ENCODE measurements at places on chromosomes 13 and 19.

DNA sequence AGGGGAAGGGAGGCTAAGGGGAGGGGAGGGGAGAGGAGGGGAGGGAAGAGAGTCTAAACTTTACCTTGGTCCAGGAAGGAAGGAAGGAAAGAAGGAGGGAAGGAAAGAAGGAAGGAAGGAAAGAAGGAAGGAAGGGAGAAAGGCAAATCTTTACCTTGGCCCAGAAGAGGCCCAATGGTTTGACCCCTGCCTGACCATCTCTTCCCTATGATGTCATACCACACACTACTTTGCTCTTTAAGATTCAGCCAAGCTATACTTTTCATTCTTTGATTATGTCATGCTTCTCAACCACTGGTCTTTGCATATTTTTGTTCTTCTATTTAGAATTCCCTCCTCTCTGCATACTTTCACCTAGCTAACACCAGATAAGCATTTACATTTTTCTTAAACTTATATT lies 1077.5 kb downstream of the PCDH9 start:
- DNase-seq = no peak

DNA sequence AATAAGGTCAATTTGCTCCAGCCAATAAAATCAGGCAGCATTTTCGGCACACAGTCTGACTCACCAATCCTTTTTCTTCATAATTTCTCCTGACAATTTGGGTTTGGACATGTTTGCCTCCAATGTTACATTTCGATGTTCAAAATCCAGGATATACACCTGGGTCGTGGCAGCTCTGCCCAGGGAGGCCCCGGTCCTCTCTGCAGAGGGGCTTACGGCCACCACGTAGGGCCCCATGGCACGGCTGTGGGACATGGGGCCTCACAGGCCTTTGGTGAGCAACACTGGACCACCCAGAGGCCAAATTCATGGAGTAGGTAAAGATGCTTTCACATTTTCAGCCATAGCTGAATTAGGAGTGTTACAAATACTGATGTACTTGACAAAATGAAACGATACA lies 25.4 kb downstream of the IRS2 start:
- DNase-seq = no peak

- DNase-seq = no peak
Observed at GRCh38 chr13:66933994-66934393, 296.1 kb downstream of the PCDH9 start.

DNA sequence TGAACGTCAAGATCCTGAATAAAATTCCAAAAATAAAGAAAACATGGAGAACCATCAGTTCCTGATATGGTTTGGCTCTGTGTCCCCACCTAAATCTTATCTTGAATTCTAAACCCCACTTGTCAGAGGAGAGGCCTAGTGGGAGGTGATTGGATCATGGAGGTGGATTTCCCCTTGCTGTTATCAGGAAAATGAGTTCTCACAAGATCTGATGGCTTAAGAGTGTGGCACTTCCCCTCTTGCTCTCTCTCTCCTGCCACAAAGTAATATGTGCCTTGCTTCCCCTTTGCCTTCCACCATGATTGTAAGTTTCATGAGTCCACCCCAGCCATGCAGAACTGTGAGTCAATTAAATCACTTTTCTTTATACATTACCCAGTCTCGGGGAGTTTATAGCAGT lies 827.4 kb downstream of the GPC5 start:
- DNase-seq = no peak

DNA sequence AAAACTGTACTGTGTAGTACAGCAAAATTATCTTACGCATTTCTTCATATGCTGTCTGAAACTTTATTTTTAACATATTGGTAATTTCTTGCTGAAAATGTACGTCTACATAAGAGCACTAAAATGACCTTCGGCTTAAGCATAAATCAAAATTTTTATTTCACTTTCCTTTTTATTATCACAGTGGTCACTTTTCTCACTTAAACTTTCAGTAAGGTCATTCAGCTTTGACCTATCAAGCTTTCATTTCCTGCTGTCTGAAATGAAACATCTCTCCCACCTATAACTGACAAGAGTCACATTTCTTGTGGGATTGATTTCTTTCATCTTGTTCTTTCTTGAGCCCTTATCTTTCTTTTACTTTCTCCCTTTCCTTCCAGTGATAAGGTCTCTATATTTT lies 2212.7 kb upstream of the PCDH20 start:
- no peak for DNase-seq

DNA sequence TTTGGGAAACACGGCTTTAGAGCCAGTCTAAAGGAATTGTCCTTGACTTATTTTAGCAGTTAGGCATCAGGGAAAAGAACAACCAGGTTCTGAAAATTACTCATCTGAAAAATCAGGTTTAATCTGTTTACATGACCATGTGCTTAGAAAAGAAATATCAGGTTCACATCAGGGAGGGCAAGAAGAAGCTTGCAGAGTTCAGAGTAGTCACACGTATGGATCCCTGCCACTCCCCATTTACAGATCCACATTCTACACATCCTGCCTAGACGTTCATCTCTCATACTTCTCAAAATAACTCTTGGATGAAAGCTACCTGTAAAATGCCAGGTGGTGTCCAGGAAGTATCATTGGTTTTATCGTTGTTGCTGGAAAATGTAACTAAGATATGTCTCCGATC lies 14.0 kb upstream of the PHF11 start:
- no peak for DNase-seq

DNA sequence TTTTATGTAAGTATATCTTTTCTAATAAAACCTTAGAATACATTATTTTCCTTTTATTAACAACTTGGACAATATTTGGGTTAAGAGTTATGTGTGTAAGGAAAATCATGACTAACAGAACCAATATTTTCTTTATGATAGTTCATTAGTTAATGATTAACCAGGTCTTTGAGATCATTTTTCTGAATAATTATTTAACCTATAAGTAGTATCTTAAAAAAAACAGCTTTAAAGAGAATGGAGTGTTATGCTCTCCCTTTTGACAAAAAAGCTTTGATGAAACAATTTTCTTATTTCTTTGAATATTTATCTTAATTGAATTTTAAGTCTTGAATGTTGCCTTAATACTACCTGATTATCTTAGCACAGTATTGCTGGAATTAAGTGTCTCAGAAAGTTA lies 3.8 kb downstream of the SLAIN1 start:
- DNase-seq = no peak

DNA sequence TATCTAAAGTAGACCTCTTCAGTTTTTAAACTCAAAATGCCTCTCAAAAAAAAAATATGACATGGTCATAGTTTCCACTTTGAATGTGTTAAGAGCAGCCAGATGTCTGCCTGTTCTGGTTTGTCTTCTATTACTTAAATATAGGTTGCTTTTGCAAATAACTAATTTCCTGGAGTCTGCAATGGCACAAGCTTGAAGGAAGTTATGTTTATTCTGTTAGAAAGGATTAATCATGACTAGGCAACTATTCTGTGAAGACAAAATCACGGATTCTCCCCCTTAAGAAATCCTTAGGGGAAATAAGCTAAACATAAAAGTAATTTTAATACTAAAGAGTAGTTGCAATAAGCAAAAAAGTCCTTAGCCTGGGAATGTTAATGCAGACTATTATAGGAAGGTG lies 26.3 kb downstream of the SKA3 start:
- no peak for DNase-seq

DNA sequence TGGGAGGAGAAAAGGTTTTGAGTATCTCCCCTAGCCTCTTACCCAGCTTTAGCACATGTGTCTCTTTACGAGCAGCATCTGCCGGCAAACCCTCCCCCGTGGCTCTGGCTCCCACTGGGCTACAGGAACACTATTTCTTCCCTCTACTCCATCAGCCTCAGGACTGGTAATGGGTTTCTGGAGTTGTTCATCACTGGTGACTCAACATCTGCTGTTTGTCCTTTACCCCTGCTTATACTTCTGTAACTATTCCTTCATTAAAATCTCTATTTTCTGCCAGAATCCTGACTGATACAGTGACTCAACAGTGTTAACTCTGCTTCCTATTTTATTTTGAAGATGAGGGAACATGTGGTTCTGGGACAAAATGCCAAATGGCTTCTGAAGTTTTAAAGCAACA lies 437.3 kb upstream of the HTR2A start:
- no peak for DNase-seq

- DNase-seq = no peak
Observed at GRCh38 chr13:83065108-83065507, 817.2 kb downstream of the SLITRK1 start.

GRCh38 chr13:71596116-71596515 lies 270.9 kb downstream of the DACH1 start:
- no peak for DNase-seq

DNA sequence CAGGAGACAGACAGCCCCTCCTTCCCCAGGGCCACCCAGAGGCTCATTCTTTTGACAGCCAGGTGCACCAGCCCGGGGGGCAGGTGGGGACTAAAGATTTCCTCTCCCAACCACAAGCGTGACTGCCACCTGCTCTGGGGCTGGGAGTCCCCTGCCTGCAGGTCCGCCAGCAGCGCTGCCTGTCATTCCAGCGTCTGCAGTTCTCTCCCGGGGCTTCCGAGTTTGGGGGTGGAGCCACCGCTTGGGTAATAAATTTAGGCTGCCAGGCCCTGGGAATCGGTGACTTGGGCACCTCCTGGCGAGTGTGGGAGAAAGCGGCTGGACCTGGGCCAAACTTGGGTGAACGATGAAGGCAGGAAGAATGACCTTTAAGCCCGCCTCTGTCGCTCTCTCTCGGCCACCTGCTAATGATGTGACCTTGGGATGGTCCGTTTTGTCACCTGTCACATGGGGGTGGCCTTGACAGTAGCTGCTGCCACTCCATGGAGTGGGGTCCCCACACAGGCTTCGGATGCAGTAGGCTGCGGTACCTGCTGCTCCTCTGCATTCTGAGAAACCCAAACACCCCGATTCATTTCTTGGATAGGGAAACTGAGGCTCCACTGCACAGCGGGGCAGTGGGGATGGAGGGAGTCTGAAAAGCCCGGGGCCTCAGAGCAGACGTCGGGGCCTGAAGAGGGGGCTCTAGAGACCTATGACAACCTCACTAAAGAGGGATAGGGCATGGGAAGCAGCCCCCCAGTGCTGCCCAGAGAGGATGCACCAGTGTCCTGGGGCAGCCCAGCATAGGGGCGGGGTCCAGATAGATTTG lies 12.8 kb downstream of the FUT6 start:
- peak; percentile 44 for DNase-seq

- DNase-seq = no peak
Observed at GRCh38 chr13:20828539-20829364, 55.0 kb upstream of the EEF1AKMT1 start.

DNA sequence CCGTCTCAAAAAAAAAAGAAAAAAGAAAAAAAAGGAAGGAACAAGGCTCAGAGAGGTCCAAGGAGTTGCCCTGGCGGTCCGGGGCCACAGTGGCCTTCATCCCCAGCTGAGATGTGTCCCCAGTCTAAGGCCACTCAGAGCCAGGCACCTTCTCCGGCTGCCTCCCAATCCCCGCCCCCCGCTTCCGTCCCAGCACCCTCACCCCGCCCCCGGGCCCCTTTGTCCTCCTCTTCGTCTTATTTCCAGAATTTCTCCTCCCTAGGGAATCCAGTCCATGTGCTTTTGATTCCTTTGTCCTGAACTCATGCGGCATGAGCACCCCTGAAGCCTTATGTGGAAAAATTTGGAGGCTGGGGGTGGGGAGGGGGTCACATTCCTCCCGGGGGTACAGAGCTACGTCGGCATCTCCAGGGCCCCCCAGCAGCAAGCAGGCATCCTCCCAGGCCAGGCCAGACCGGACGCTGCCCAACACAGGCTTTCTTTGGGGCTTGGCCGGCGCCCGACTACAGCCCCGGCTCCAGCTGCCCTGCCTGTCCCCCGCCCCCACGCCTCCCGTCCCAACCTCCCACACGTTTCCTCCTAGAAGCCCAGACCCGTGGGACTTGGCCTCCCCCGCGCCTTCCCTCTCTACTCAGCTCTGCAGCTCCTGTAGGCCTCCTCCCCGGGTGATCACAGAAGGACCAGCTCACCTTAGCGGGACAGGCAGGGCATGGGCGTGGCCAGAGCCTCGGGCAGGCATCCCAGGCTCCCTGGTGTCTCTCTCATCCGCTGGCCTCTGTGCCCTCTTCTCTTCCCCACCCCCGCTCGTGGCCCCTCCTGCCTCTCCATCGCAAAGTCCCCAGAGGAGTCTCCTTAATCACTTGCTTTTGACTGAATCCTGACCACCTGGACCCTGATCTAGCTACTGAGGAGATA lies 17.8 kb upstream of the ADGRE5 start:
- DNase-seq = peak; percentile 85

DNA sequence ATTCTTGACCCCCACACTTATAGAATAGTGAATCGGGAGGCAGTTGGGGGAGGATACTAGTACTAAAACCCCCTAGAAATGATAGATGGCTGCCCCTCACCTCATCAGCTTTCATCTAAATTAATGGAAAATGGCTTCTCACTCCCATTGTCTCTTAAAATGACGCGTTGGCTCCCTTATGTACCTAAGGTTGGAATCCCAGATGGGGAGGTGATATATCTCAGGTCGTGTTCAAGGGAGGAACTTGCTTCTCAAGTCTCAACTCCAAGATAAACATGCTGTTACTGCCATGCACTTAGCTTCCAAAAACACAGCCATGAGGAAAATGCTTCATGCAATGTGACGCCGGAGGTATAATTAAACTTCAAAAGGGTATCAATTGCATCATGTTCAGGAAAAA lies 18.8 kb upstream of the UBE2L5 start:
- no peak for DNase-seq

- peak; percentile 34 for DNase-seq
Observed at GRCh38 chr19:37251308-37252229, 33.6 kb downstream of the ZNF383 start.

- no peak for DNase-seq
Observed at GRCh38 chr13:99012539-99012938, 34.7 kb upstream of the DOCK9 start.

DNA sequence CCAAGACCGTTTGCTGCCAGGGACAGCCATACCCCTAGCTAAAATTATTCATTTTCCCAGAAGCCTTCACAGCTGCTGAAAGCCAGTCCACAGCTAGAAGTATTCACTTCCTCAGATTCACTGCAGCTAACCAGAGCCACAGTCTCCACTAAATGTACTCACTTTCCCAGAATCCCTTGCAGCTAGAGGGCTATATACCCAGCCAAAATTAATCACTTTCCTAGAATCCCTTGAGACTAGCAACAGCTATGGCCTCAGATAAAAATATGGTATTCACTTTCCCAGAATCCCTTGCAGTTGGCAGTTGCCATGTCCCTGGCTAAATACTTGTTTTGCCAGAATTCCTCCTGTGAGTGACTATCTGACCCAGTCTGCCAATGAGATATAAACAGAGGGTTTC lies 13.8 kb upstream of the MEIS3 start:
- no peak for DNase-seq

GRCh38 chr13:97018029-97018819 lies 23.9 kb upstream of the OXGR1 start:
- peak; percentile 28 for DNase-seq

DNA sequence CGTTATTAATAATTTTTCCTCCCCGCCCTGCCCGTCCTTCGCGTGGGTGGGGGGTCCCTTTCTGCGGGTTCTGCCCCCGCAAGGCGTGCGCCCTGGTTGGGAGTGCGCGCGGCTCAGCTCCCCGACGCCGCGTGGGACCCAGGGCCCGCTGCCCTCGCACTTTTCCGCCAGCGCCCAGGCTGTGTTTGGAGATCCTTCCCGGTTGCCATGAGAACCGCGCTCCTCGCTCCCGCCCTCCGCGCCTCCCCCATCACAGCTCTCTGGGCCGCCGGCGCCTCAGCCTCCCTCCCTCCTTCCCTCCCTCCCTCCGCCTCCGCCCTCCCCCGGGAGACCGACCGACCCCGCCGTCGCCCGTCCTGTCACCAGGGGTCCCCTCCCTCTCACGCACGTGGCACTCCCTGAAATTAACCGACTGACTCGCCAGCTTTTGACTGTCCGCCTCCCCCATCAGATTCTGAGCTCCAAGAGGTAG lies 2.4 kb upstream of the SSBP4 start:
- DNase-seq = peak; percentile 77

- DNase-seq = no peak
Observed at GRCh38 chr19:52666506-52666905, 28.4 kb upstream of the ZNF83 start.

- no peak for DNase-seq
Observed at GRCh38 chr19:52231154-52231910, 38.1 kb upstream of the ZNF766 start.

Data from stimulated activated CD8-positive, alpha-beta memory T cell treated with anti-CD3 and anti-CD28 coated beads, Interleukin-4, amount 100 ng/mL, for 48 hours (primary cell).